ENCODE measurements at places on chromosomes 2 and 18.

DNA sequence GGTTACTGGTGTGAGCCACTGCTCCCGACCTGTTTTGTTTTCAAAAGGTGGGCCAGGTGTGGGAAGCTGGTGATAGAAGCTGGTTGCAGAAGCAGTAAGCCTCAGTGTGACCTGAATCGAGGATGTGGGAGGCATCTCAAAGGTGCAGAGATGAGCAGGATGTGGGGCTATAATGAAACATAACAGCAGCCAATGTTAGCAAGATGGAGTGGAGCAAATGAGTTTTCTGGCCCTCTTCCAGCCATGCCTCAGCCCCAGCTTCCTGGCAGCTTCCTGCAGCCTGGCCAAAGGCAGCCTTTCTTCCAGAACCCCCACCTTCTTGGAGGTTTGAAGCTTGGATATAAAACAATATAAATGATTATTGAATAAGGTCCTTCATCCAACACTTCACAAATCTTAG lies 184.8 kb downstream of the NCK2 start:
- no peak for DNase-seq

GRCh38 chr18:1147730-1148129 lies 243.1 kb downstream of the ADCYAP1 start:
- no peak for DNase-seq

- no peak for DNase-seq
Observed at GRCh38 chr2:71605781-71606241, 152.4 kb downstream of the DYSF start.

DNA sequence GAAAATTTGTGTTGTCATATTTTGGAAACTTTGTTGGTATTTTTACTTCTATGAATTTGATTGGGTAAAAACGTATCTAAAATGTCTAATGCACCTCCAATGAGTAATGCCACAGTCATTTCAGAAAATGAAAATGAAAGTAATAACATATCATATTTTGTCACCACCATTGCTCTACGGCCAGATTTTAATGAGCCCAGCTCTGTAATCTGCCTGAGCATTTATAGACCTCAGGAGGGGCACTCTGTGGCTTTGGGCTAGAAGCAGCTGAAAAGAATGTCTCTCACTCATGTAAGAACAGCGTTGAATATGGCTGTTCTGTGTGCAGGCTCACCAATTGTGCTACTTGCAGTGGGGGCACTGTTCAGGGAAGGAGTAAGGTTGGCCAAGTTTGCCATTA lies 32.7 kb upstream of the ABCA12 start:
- no peak for DNase-seq

DNA sequence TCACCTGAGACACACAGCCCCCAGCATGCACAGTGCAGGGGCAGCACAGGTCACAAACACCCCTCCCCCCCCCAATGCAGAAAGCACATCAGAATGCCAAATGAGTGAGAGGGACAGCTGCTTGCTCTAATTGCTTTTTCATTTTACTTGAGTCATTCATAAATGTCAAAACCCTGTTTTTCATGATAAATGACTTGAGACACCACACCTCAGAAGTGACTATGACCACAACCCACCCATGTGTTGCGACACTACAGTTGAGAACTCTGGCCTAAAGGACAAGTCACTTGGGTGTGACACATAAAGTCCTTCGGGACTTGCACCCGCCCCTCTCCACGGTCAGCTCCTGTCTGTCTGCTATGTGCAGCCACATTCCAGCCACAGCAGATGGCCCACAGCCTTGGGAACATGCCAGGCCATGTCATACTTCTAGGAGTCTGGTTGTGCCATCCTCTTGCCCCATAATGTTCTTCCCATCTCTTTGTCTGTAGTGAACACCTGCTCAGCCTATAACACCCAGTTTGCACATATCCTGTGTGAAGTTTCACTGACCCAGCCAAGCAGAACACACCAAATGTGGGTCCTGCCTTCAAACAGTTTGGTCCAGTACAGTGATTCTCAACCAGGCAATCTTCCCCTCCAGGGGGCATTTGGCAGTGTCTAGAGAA lies 30.2 kb upstream of the RIOK3 start:
- no peak for DNase-seq
